ENCODE measurements at places on chromosomes 2 and 18. TPM values are rescaled to one million over a fixed set of nuclear protein-coding genes. Genes with fewer than 3 reads are reported as not detected.
A peak's percentile ranks its signal among the peaks of the same experiment; 100 is the strongest.

DNA sequence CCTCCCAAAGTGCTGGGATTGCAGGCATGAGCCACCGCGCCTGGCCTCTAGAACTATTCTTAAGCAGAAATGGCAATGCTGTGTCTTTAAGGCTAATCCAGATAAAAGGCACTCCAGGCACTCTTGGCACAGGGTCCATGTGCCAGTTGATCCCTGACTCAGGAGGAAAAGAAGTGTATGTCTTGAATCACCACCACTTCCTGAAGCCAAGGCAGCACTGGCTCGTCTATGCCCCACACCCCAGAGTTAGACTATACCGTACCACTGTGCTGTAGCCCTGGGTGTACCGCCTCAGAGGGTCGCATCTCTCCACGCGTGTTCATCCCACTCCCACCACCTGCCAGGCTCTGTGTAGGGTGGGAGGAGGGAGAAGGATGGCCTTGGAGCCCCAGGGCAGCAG lies 9.0 kb downstream of the TNFRSF11A start:
- no peak overlapping the region for H3K4me3 ChIP-seq
- no peak for DNase-seq
- peaks cover 15% of the 10 kb centered on the region for H3K4me1 ChIP-seq
- H3K36me3 ChIP-seq: no peaks in the 10 kb centered on the region
- H3K27me3 ChIP-seq: no peaks in the 10 kb centered on the region
- H3K27ac ChIP-seq: no peak overlapping the region

DNA sequence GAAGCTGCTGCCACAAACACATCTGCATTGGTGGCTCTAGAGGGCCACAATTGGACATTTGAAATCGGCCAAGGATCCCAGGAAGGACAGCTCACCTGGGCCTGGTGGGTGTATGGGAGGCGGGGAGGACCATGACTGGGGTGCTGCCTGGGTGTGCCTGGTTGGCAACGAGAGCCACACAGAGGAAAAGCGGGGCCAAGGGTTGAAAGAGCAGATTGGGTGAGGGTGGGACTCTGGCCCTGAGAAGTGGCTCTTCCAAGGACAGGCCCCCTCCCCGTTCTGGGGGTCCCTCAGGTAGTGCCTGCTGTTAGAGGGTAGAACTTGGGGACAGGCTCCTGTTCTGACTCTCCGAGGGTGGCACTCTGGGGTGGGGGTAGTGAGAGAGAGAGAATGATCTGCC lies 102.9 kb downstream of the CLIP4 start:
- H3K4me1 ChIP-seq: no peaks in the 10 kb centered on the region
- DNase-seq: no peak
- H3K27me3 ChIP-seq: peaks cover 2% of the 10 kb centered on the region
- H3K36me3 ChIP-seq: no peaks in the 10 kb centered on the region

DNA sequence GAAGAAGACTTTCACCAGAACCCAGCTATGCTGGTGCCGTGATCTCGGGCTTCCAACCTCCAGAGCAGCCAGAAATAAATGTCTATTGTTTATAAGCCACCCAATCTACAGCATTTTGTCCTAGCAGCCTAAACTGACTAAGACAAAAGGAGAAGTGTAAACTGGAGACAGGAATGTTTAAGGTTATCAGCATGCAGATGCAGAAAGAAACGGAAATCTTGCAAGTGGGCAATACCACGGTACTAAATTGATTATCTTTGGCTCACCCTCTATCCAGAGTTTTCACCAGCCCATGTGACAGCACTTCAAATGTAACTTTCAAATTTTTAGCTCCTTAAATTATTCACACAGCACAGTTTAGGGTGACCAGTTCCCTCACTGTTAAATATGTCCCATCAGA lies 5.7 kb upstream of the CAPN14 start:
- no peak overlapping the region for H3K4me3 ChIP-seq
- H3K27ac ChIP-seq: no peak overlapping the region
- no peak for DNase-seq

GRCh38 chr18:11672198-11672597 lies 16.9 kb upstream of the GNAL start:
- H3K27ac ChIP-seq: no peak overlapping the region
- H3K36me3 ChIP-seq: no peaks in the 10 kb centered on the region
- no peaks in the 10 kb centered on the region for H3K4me1 ChIP-seq
- no peaks in the 10 kb centered on the region for H3K27me3 ChIP-seq
- DNase-seq: no peak
- H3K4me3 ChIP-seq: no peak overlapping the region

- no peak for DNase-seq
- H3K27me3 ChIP-seq: no peaks in the 10 kb centered on the region
- no peaks in the 10 kb centered on the region for H3K36me3 ChIP-seq
- H3K27ac ChIP-seq: no peak overlapping the region
- no peak overlapping the region for H3K4me3 ChIP-seq
Observed at GRCh38 chr2:37192551-37192950, 3.7 kb upstream of the CEBPZOS start.

DNA sequence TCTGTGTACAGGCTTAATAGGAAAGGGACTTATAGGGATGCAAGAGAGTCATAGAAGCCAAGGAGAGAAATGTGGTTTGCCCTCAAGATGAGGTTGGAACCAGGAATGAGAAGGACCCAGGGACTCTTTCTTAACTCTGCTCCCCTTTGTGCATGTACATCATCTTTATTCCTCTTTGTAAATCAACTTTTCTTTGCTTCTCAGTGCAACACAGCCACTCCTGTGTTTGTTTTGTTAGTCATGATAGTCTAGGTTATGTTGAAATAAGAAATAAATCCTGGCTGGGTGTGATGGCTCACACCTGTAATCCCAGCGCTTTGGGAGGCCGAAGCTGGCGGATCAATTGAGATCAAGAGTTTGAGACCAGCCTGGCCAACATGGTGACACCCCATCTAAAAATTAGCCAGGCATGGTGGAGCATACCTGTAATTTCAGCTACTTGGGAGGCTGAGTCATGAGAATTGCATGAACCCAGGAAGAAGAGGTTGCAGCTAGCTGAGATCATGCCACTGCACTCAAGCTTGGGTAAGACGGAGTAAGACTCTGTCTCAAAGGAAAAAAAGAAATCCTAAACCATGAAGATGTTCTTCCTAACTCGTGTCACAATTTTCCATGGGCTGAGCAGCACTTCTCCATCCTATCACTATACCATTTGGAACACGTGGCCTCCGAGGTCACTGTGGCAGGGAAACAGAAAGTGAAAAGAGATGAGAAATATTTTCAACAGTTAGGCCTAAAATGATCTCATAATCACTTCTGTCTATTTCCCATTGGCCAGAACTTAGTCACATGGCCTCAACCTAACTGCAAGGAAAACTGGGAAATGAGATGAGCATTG lies 73.0 kb upstream of the TMEM17 start:
- H3K27me3 ChIP-seq: no peaks in the 10 kb centered on the region
- DNase-seq: peak; percentile 83
- peaks cover 18% of the 10 kb centered on the region for H3K4me1 ChIP-seq

DNA sequence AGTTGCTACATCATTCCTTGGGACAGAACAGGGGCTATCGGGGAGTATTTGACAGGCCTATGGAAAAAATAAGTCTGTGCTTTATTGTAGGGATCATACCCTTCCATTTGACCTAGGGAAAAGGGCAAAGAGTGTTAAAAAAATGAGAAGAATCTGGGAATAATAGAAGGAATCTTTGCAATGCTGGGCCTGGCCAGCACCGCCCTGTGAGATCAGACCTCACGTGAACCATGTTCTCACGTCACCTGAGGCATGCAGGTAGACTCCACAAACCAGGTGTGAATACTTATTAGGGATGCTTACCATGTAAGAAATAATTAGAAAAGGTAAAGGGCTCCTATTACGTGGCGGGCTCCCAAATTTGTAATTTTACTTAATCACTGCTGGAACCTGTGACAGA lies 177.5 kb upstream of the GATA6 start:
- no peak overlapping the region for H3K27ac ChIP-seq
- DNase-seq: no peak
- no peak overlapping the region for H3K4me3 ChIP-seq
- H3K27me3 ChIP-seq: no peaks in the 10 kb centered on the region
- no peaks in the 10 kb centered on the region for H3K4me1 ChIP-seq

DNA sequence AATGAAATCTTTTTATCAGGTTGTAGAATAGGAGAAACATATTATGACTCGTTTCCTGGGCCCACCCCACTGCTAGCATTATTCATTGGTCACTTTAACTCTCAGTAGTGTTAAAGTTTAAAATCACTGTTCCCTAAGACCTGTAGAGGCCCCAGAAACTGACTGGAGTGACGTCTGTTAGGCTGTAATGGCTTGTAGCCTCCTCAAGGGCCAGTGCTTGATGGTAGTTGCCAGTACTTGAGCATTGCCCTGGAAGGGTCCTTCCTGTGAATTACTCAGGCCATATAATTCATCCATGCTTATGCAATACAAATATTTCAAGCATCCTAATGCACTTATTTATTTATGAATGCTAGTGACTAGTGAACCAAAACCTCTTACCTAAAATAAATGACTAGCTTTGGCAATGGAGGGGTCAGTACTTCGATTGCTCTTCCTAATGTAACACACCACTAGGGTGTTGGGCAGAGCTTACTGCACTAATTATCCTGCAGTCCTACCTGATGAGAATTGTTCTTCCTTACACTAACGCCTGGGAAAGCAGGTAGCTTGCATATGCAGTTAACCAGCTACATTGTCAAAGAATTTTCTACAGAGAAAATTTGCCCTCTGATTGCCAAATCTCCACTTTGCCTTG lies 31.2 kb downstream of the ARHGAP25 start:
- H3K27me3 ChIP-seq: no peaks in the 10 kb centered on the region
- no peak overlapping the region for H3K27ac ChIP-seq
- no peaks in the 10 kb centered on the region for H3K36me3 ChIP-seq
- no peak overlapping the region for H3K4me3 ChIP-seq
- DNase-seq: peak; percentile 59

GRCh38 chr18:50749945-50750344 lies 69.9 kb downstream of the MRO start:
- no peaks in the 10 kb centered on the region for H3K4me1 ChIP-seq
- no peak overlapping the region for H3K4me3 ChIP-seq
- no peaks in the 10 kb centered on the region for H3K36me3 ChIP-seq
- H3K27me3 ChIP-seq: no peaks in the 10 kb centered on the region
- no peak for DNase-seq
- H3K27ac ChIP-seq: no peak overlapping the region

GRCh38 chr18:9989481-9989880 lies 75.7 kb downstream of the VAPA start:
- H3K4me1 ChIP-seq: no peaks in the 10 kb centered on the region
- no peaks in the 10 kb centered on the region for H3K27me3 ChIP-seq
- H3K4me3 ChIP-seq: no peak overlapping the region
- no peak overlapping the region for H3K27ac ChIP-seq

GRCh38 chr2:73082523-73083410 lies 11.3 kb upstream of the SFXN5 start:
- H3K27ac ChIP-seq: no peak overlapping the region
- no peaks in the 10 kb centered on the region for H3K4me1 ChIP-seq
- no peaks in the 10 kb centered on the region for H3K27me3 ChIP-seq
- no peak overlapping the region for H3K4me3 ChIP-seq
- peaks cover 16% of the 10 kb centered on the region for H3K36me3 ChIP-seq

DNA sequence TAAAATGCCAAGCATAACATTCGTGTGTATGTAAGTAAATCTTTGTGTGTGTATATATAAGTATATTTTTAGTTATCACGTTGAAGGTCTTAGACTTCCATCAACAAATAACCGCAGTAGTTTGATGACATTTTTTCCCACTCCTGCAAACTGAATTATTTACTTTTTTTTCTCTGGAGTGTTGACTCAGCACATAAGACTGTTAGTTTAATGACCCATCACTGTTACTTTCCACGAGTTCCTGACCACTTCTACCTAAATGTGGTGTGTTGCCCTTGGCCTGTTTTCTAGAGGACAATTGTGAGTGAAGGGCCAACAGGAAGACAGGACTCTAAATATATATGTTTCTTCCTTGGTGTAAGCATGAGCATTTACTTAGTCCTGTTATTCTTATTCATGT lies 71.3 kb upstream of the TXNDC2 start:
- no peaks in the 10 kb centered on the region for H3K36me3 ChIP-seq
- H3K27ac ChIP-seq: no peak overlapping the region
- no peaks in the 10 kb centered on the region for H3K27me3 ChIP-seq
- peak; percentile 94 for DNase-seq

DNA sequence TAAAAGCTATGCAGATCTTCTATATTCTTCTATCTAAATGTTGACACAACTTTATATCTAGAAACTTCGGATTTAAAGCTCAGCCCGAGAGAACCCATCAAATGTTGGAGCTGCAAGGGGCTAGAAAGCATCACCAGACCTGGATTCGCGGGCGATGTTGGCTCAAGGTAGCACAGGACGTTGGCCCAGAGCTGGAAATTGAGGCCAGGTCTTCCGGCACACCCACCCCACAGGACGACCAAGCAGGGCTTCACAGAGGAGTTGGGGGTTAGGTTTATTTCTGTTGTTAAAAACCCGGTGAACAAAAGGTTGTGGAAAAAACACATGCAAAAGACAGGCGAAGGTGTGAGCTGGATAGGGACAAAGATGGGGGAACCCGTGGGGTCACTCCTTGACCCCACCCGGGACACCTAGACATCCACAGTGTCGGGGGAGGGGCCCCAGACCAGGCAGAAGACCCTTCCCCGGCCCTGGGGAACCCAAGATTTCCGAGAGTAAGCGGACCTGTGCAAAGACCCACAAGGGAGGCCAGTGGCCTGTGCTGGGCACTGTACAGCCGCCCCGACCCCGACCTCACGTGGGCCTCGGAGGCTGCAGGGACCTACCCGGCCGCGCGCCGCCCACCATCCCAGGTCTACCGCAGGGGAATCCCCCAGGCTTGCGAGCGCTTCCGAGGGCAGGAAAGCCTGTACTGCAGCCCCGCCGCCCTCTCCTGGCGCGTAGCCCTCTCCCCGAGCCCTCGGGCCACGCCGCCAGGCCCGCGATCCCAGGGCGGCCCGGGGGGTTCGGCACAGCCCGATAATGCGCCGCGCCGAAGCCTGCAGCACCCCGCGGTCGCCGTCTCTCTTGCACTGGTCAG lies 1.8 kb upstream of the AGBL5 start:
- DNase-seq: no peak
- peaks cover 4% of the 10 kb centered on the region for H3K4me1 ChIP-seq
- no peaks in the 10 kb centered on the region for H3K36me3 ChIP-seq
- no peaks in the 10 kb centered on the region for H3K27me3 ChIP-seq
- H3K4me3 ChIP-seq: peak overlapping the region; percentile 56
- peak overlapping the region; percentile 56 for H3K27ac ChIP-seq

- no peak overlapping the region for H3K4me3 ChIP-seq
- peak; percentile 73 for DNase-seq
- H3K36me3 ChIP-seq: no peaks in the 10 kb centered on the region
- H3K4me1 ChIP-seq: no peaks in the 10 kb centered on the region
- H3K27ac ChIP-seq: no peak overlapping the region
Observed at GRCh38 chr2:12931186-12931844, 214.6 kb downstream of the TRIB2 start.

The THSD7B gene
- under 0.01 TPM for total RNA-seq

The HAAO gene
- 2.8 TPM for total RNA-seq

The ALLC gene
- not detected for total RNA-seq

The CXCR1 gene
- total RNA-seq: not detected

The APLF gene
- 9.4 TPM for total RNA-seq

The BCL11A gene
- under 0.01 TPM for total RNA-seq

The RNF152 gene
- total RNA-seq: 24.4 TPM

The TPO gene
- not detected for total RNA-seq

The TWSG1 gene
- 170 TPM for total RNA-seq

The LAMA3 gene
- 13.2 TPM for total RNA-seq

The CCDC141 gene
- total RNA-seq: 0.17 TPM

The OSBPL6 gene
- total RNA-seq: 2.1 TPM

The NEU4 gene
- total RNA-seq: not detected

The ABCG5 gene
- not detected for total RNA-seq

The SRD5A2 gene
- not detected for total RNA-seq
